ENCODE measurements at places on chromosomes 5 and 9.

- no peak for DNase-seq
These were observed 25.7 kb upstream of the RARS1 start for GRCh38 chr5:168460606-168461005.

DNA sequence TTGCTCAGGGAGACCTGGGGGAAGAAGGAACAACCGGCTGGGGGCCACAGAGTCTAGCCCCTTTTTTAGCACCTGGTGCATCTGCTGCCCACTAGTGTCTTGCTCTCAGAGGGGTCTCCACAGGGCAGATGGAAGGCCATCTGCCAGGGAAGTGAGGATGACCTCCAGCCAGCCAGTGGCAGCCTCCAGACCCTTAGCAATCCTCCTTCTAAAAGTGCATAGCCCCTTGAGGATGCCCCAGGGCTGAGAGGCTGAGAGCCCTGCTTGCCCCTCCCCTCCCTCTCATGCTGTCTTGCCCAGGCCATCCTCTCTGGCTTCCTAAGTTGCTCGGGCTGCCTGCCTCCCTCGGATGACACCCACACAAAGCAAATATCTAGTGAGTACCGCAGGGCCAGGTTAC lies 81.5 kb upstream of the PANK3 start:
- DNase-seq, result no peak

DNA sequence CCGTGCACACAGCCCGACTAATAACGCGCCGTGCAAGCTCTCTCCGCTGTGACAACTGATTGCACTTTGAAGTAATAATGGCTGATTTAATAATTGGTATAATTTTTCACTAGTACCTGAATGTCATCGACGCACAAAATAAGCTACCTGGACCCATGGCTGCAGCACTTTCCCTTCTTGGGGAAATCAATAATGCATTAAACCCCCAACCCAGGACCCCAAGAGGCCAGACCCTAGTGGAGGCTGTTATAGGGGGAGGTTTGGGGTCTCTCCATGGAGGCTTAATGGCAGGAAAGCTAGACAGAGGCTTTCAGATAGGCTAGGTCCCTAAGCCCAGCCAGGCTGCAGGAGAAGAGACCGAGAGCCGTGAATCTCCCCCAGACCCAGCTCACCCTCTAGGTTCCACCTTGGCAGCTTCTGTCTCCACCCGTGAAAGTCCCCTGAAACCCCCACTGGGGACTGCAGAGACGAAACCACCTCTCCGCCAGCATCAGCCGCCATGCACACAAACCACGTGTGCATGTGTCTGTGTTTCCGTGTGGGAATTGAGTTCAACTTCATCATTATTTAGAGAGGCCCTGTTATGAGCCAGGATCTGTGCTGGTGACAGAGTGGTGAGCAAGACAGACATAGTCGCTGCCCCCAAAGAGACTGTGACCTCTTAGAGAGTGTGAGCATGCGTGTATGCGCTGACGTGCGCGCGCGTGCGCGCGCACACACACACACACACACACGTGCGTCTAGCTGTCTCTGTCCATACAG lies 168.6 kb upstream of the MVB12B start:
- no peak for DNase-seq

DNA sequence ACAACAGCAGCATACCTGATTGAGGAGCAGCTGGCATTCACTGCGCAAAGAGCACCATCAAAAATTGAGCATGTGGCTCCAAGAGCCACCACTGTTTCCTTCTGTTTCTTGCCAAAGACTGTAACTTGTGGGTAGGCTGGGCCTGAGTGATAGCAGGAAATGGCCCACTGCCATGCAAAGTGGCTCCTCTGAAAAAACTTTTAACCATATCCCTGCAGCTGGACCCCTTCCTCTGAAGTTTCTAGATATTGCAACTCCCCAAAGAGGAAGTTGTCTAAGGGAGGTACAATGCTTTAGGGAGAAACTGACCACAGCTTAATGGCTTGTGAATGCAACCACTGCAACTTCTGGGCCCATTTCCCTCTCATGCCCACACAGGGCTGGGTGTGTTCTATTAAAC lies 355.4 kb upstream of the PDE4D start:
- no peak for DNase-seq

All from GM18507 (cell line).